Suppressor macrophage (primary cell): ENCODE measurements at places on chromosomes 11 and 22.

- DNase-seq: no peak
These were observed 47.0 kb upstream of the ARHGAP42 start for GRCh38 chr11:100640071-100640470.

GRCh38 chr11:132539590-132540368 is 992.5 kb downstream of the OPCML start:
- DNase-seq: no peak

DNA sequence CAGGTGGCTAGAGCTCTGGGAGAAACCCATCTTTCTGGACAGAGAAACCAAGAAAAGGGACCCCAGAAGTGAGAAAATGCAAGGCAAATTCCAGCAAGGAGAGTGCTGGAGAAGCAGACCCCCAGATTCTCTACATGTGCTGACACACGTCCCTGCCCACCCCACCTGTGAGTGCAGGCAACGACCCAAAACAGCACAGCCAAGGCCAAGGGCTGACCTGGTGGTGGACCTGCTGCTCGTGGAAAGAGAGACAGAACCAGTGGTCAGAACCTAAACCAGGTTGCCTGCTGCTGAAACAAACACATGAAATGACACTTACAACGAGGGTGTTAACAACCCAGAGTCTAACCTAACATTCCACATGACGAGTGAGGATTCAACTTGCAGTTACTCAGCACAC is 24.6 kb downstream of the TRMU start:
- no peak for DNase-seq

GRCh38 chr11:115764176-115764575 is 260.0 kb upstream of the CADM1 start:
- no peak for DNase-seq

DNA sequence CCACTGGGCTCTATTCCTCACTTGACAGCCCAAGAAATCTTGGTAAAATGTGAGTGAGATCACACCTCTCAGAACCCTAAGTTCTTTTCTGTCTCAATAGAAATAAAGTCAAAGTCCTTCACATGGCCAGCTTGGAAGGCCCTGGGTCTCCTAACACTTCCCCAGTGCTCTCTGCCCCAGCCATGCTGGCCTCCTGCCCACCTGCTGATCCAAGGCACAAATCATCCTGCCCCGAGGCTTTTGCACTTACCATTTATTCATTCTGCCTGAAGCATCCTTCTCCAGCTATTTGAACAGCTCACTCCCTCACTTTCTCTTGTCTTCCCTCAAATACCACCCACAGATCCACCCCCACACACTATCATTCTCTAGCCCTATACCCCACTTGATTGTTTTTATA is 26.4 kb downstream of the ISX start:
- no peak for DNase-seq

DNA sequence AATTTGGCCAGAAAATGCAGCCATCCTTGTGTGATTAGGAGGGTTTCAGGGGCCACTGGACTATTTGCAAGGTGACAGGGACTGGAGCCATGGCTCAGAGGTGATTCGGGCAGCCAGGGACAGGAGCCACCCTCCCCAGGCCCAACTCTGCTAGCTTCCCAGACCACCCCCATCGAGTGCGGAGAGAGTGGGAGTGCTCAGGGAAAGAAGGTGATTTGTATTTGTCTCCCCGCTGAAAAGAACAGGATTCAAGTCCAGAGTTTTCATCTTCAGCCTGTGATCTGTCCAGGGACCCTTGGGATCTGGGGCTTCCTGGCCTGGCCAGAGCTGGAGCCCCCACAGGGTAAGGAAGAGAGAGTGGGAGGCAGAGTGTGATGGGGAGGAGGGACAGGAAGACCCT is 22.4 kb upstream of the TEF start:
- no peak for DNase-seq

GRCh38 chr11:33967451-33967850 is 75.6 kb upstream of the LMO2 start:
- no peak for DNase-seq
